ENCODE measurements at places on chromosomes 5 and 9.

GRCh38 chr5:133381571-133382365 is 230.6 kb downstream of the FSTL4 start:
- DNase-seq, result peak; percentile 19

DNA sequence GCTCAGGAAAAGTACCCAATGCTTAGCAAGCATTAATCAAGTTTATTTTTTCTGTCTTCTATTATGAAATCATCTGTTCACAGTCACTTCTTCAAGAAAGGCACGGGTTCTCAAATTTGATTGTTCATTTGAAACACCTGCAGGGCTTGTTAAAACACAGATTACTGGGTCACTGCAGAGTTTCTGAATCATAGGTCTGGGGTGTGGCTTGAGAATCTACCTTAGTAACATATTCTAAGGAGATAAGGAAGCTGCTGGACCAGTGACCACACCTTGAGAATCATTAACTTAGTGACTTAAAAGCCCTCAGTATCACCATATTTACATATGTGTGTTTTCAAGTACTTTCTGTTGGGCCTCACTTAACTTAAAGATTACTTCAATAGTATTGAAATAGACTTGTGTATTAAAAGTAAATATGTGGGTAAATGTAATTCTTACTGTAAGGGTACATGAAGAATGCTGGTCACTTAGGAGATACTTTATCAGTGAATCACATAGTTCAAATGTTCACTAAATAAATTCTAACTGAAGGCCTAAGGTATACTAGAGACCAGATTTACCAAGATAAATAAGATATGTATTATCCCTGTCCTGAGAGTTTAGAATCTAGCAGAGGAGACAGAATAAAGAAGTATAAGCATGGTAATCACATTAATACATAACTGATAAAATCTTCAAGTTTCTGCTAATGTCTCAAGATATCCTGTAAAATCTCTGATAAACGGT is 1342.1 kb upstream of the C9orf72 start:
- DNase-seq, result no peak

DNA sequence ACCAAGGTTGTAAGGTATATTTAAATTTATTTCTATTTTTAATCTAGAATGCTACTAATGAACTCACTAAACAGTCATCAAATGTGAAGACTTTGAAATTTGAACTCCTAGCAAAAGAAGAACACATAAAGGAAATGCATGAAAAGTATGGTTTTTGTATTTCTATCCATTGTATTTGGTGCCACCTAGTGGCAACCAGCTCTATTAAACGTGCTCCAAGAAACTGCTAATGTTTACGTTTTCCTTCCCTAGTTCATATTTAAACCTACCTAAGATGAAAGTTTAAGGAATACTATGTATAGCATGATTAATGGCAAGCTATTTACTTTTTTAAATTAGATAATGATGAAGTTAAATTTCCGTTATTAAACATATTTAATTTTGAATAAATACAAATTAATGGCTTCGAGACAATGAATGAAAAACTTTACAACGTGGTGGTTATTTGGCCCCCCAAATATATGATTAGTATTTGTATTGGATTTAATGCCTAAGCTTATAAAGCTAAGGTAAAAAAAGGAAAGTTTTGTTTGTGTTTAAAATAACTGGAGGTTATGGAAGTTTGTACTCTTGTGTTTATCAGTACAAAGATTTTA is 115.9 kb upstream of the SH3GL2 start:
- DNase-seq, result peak; percentile 43

- DNase-seq, result no peak
Measured at GRCh38 chr5:59716029-59716428, 177.5 kb downstream of the PDE4D start.

GRCh38 chr9:76634356-76635054 is 129.7 kb upstream of the PCA3 start:
- DNase-seq, result no peak

GRCh38 chr9:70229579-70229978 is 29.2 kb upstream of the SMC5 start:
- no peak for DNase-seq

DNA sequence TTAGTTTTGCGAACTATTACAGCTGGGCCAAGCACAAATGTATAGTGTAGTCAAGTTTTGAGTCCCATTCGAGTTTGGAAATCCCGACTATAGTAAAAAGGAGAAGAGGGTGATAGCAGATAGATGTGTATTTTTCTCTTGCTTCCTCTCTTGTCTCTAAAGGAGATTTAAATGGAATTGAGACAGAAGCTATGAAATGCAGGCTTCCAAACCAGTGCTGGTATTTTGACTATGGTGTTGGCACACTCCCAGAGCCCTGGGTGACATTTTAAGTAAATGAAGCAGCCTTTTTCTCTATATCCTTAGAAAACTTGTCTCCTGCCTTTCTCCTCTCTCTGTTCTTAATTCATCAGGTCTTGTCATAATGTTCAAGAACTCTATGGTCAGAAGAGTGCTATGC is 17.7 kb upstream of the AUH start:
- no peak for DNase-seq

DNA sequence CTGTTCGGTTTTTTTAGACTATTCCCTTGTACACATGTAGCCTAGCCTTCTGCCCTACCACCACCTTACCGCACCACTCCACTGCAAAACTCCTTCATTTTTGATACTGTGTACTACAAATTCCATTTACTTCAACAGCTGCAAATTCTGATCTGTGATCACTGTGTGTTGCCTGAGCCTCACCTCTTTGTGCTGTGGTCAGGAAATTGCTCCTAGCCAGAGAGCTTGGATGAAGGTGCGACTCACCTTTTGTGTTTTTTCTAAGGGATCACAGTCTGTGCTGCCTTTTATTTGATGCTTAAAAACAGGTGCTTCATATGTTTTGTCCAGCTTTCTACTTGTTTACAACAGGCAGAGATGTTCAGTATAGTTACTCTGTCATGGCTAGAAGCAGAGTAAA is 31.5 kb downstream of the CSNK1G3 start:
- no peak for DNase-seq

- no peak for DNase-seq
Measured at GRCh38 chr5:5298068-5298633, 124.3 kb upstream of the ICE1 start.

GRCh38 chr5:37495668-37496347 is 116.7 kb downstream of the WDR70 start:
- no peak for DNase-seq

DNA sequence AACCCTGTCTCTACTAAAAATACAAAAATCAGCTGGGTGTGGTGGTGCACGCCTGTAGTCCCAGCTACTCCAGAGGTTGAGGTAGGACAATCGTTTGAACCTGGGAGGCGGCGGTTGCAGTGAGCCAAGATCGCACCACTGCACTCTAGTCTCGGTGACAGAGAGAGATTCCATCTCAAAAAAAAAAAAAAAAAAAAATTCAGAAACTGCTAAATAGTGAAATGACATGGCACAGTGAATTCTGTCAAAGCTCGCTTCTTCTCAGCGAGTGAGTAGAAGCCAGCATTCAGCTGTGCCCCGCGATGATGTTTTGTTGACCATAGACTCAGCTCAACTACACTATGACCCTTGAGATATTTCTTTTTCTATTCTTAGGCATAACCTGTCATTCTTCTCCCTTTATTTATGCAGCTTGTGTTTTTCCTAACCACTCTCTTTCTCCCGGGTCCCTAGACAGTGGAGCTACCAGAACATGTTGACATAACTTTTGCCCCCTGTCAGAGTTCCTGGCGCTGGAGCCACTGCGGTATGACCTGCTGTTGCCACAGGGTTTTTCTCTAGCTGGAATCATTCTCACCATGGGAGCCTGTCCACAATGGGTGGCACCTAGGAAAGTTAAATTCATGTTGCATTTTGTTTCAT is 13.5 kb upstream of the IQGAP2 start:
- DNase-seq, result no peak

DNA sequence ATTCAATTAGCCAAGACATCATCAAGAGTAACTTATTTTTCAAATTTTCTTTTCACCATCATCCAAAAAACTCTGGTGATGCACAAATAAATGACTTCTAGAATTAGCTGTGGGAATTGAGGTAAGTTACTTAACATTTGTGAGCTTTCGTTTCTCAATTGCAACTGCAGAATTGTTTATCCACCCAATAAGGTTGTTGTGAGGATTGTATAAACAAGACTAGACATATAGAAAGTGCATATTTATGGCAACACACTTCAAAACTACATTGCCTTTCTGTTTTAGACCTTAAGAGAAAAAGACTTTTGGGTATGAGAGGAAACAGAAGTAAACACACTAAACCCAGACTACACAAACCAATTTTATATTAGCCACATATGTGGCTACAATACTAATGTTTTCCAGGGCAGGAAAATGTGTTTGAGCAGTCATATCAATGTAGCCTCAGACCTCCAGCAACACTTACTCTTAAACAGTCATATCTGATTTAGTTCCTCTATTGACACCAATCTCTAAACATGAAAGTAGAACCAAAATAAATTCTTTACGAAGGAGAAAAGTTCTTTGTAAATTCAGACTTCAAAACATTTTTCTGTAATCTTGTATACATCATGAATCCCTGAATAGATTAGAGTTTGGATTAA is 488.0 kb upstream of the CYLC2 start:
- no peak for DNase-seq

GRCh38 chr9:95756101-95756500 is 119.4 kb upstream of the ERCC6L2 start:
- DNase-seq, result no peak

GRCh38 chr5:169423580-169424278 is 122.8 kb upstream of the SLIT3 start:
- DNase-seq, result no peak

DNA sequence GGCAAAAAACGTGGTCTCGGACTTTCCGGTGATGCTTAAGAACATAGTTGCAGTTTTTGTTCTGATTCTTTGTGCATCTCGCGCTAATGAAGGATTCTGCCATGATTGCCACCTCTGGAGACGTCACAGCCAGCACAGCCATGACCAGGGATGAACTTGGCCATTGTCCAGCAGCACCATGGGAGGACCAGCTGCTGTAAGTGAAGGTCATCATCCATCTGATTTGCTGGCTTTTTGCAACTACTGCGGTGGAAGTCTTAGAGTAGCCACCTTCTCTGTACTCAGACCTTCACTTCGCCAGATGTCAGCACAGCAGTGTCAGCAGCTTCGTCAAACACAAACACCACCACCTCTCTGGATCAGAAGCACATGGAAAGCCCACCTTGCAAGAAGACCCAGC is 45.7 kb downstream of the NSUN2 start:
- no peak for DNase-seq

DNA sequence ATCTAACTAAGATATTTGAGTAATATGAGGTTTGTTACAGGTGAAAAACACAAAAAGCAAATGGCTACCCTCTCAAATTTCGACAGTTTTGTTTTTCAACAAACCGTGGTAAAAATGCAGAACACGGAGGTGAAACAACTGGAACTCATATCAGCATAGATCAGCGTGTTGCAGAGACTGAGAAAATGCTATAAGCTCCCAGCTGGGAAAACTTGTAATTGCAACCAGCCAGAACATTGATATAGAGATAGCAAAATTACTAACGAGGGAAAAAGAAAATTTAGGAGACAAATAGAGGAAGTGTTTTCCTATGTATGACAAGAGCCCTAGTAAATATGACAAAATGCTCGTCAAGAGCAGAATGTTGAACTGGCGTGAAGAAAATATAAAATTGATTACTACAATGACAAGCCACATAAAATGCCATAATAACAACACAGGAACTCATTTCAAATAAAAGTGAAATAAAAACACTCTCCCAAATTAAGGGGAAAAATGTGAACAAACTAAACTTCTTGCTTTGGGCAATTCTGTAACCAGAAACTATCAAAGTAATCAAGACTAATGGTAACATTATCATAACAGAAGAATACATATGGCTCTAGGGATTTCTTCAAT is 1989.8 kb downstream of the EFNA5 start:
- no peak for DNase-seq

GRCh38 chr5:7897014-7897600 is 28.2 kb downstream of the MTRR start:
- DNase-seq, result no peak

GRCh38 chr9:132728497-132728896 is 58.2 kb downstream of the GTF3C4 start:
- DNase-seq, result no peak

DNA sequence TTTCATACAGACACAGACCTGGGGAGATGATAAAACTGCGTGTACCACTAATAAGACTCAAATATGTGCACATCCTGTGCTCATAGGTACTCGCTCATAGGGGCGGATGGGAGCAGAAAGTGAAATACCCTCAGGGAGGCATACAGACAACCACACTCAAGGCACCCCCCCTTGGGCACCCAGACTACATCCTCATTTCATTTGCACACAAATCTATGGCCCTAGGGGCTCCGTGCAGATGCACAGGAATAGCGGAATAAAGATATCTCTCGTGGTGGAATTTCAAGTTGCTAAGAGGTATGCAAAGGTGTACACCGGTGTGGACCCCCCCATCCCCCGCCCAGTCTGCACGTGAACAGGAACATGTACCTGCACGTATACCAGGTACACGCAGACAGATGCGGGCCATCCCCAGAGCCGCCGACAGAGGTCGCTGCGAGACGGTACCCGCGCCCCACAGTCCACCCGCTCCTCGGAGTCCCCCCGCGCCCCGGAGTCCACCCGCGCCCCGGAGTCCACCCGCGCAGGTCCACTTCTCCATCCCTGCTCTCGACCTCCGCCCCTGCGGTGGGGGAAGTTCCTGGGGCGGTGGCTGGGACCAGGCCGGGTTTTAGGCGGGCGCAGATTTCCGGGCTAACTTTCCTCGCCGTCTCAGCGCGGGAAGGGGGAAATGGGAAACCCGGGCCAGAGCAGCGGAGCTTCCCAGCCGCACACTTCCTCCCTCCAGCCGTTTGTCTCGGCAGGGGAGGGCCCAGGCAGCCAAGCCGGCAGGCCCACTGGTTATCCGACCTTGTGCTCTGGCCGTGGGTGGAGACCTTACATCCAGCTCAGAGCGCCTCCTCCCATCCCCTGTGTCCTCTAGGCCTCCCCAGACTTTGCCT is 1.0 kb upstream of the IL12B start:
- DNase-seq, result peak; percentile 79

- DNase-seq, result no peak
Measured at GRCh38 chr9:69816735-69817134, 3.9 kb upstream of the CFAP95 start.

GRCh38 chr9:114445616-114446015 is 57.8 kb upstream of the AKNA start:
- no peak for DNase-seq

DNA sequence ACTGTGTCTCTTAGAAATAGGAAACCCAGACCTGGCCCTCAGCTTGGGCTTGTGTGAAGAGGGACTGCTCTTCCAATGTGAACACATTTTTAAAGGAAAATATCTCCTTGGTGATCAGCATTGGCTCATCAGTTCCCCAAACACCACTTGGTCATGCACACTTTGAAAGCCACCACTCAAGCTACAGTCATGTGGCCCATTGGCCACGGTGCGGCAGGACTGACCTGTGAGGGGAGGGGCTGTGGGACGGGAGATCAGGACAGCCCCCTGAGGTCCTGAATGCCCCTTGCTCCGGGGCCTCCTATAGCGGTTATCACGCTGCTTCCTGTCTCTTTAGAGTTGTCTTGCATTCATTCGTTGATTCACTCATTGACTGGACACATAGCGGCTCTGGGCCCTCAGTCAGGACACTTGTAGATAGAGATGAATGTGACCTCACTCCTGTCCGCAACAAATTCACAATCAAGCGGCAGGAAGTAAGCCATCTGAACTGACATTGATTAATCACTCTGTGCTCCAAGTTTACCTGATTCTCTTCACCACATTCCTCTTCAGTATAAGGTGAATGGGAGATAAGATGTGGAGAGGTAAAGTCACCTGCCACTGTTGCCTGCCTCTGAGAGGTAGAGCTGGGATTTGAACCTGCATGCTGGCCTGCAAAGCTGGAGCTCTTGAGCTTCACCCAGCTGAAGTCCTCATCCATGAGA is 73.1 kb downstream of the COL15A1 start:
- DNase-seq, result peak; percentile 16

Data from right forelimb (tissue), 1 donor.